GM23248 (cell line): ENCODE measurements at places on chromosomes 12 and 14. TPM values are rescaled to one million over a fixed set of nuclear protein-coding genes. Genes with fewer than 3 reads are reported as not detected.
A peak's percentile ranks its signal among the peaks of the same experiment; 100 is the strongest.

GRCh38 chr12:19829100-19829853 lies 390.0 kb downstream of the AEBP2 start:
- no peak overlapping the region for H3K4me3 ChIP-seq
- no peak overlapping the region for H3K27ac ChIP-seq
- no peaks in the 10 kb centered on the region for H3K36me3 ChIP-seq
- peaks cover 9% of the 10 kb centered on the region for H3K4me1 ChIP-seq

- peak; percentile 66 for DNase-seq
- H3K27me3 ChIP-seq = no peaks in the 10 kb centered on the region
- peak overlapping the region; percentile 65 for H3K4me3 ChIP-seq
- H3K4me1 ChIP-seq = peaks cover 28% of the 10 kb centered on the region
- H3K36me3 ChIP-seq = peaks cover 18% of the 10 kb centered on the region
Observed at GRCh38 chr12:53676656-53677015, 753 bp upstream of the ATP5MC2 start.

DNA sequence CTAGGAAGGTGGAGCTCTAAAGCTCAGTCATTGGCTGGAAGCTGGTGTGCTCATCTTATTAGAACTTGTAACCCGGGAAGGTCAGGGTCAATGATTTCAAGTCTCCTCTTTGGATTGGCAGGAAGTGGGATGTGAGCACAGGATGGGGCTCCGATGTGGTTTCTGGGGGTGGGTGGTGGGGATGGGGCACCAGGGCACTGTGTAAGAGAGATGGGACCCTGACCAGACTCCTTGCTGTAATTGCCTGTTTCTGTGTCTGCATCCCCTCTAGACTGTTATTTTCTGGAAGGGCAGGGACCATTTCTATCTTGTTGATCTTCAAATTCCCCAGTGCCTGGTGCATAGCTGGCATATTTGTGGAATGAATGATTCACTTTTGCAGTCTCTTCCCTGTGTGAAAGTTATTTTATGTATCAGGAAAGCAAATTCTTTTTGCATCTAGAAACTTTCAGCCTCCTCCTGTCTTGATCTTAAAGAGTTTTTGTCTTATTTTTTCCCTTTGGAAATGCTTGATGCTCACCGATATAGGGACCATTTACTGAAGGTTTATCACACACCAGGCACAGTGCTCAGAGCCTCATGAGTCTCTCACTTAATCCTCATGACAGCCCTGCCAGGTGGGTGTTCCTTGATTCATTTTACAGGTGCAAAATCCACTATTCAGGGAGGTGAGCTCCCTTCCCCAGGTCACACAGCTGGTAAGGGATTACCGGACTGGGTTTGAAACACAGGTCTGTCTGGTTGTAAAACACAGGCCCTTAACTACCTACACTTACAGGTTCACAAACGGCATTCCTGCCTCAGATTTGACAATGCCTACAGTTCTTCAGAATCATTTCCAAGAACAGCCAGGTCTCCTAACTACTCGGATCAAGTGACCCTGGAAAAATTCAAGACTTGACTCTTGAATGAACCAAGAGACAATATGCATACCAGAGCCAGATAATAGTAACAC lies 86.9 kb upstream of the IGF1 start:
- peak; percentile 82 for DNase-seq
- peak overlapping the region; percentile 34 for H3K4me3 ChIP-seq
- H3K36me3 ChIP-seq = no peaks in the 10 kb centered on the region

- no peak for DNase-seq
- peak overlapping the region; percentile 14; the same call in 1 of the 2 replicates for H3K27ac ChIP-seq
- H3K4me1 ChIP-seq = peaks cover 16% of the 10 kb centered on the region
- no peaks in the 10 kb centered on the region for H3K36me3 ChIP-seq
- H3K4me3 ChIP-seq = no peak overlapping the region
- H3K27me3 ChIP-seq = no peaks in the 10 kb centered on the region
Observed at GRCh38 chr14:61503167-61503801, 181.9 kb downstream of the PRKCH start.

DNA sequence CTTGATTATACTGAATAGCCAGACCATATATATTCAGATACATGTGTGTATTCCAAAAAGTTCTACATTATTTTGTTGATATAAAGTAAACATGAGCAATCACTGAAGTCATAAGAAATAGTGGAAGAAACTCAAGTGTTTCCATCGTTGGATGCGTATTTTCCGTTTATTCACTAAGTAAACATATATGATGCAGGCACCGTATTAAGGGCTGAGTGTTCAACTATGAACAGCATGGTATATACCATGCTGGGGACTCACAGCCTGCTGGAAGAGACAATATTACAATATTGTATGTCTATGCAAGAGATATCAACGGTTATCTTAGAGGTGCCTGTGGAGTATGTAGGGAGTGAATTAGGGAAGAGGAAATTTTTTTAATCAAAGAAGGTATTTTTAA lies 1.2 kb downstream of the PYROXD1 start:
- peaks cover 16% of the 10 kb centered on the region for H3K36me3 ChIP-seq
- H3K27ac ChIP-seq = peak overlapping the region; percentile 98
- no peaks in the 10 kb centered on the region for H3K27me3 ChIP-seq
- peak overlapping the region; percentile 99 for H3K4me3 ChIP-seq
- peaks cover 9% of the 10 kb centered on the region; the same call in 1 of the 2 replicates for H3K4me1 ChIP-seq

GRCh38 chr14:30560581-30560980 lies 1.6 kb downstream of the G2E3 start:
- H3K4me3 ChIP-seq = peak overlapping the region; percentile 88
- DNase-seq = no peak
- H3K4me1 ChIP-seq = peaks cover 20% of the 10 kb centered on the region
- no peaks in the 10 kb centered on the region for H3K27me3 ChIP-seq

DNA sequence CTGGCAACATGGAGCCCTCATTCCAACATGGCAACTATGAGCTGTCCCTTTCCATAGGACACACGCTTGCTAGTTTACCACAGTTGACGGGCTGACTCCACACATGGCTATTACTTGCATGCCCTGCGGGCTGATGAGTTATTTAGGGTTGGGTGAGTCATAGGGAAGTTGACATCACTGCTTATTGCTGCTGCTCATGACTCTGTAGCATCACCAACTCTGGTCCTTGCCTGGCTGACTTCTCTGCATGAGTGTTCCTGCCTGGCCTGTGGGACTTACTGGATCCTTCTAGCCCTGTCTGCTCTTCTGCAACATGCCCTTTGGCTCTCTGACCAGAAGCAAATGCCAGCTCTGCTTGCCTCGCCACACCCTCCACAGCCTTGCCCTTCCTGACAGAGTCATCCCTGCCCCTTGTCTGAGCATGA lies 199.5 kb downstream of the ANO6 start:
- no peaks in the 10 kb centered on the region for H3K27me3 ChIP-seq
- H3K4me1 ChIP-seq = peaks cover 29% of the 10 kb centered on the region
- peaks cover 10% of the 10 kb centered on the region; the same call in 1 of the 2 replicates for H3K36me3 ChIP-seq
- H3K4me3 ChIP-seq = no peak overlapping the region
- H3K27ac ChIP-seq = peak overlapping the region; percentile 95
- peak; percentile 100 for DNase-seq

DNA sequence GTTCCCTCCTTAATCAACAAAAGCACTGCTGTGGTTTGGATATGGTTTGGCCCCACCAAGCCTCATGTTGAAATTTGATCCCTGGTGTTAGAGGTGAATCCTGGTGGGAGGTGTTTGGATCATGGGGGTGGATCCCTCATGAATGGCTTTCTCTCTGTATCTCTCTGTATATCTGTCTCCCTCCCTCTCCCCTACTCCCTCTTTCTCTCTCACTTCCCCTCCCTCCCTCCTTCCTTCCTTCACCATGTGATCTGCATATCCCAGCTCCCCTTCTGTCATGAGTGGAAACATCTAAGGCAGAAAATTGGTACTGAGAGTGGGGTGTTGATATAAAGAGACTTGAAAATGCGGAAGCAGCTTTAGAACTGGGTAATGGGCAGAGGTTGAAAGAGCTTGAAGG lies 5.2 kb downstream of the GSKIP start:
- H3K27ac ChIP-seq = no peak overlapping the region
- H3K27me3 ChIP-seq = no peaks in the 10 kb centered on the region
- no peak overlapping the region for H3K4me3 ChIP-seq
- no peak for DNase-seq
- H3K36me3 ChIP-seq = no peaks in the 10 kb centered on the region

DNA sequence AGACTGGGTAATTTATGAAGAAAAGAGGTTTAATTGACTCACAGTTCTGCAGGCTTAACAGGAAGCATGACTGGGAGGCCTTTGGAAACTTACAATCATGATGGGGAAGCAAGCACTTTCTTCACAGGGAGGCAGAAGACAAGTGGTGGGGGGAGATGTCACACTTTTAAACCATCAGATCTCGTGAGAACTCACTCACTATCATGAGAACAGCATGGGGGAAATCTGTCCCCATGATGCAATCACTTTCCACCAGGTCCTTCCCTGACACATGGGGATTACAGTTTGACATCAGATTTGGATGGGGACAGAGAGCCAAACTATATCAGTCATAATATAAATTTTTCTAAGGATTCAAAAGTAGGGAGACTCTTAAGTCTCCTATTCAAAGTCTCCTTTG lies 46.0 kb downstream of the SPIC start:
- no peaks in the 10 kb centered on the region for H3K4me1 ChIP-seq
- no peaks in the 10 kb centered on the region for H3K36me3 ChIP-seq
- no peak for DNase-seq
- H3K27me3 ChIP-seq = no peaks in the 10 kb centered on the region

LRRC9 gene
- total RNA-seq = not detected in 2 replicates
